ENCODE measurements at places on chromosomes 16 and 17.

- DNase-seq: no peak
These were observed 367.8 kb upstream of the SOX9 start for GRCh38 chr17:71753070-71753469.

- no peak for DNase-seq
These were observed 15.4 kb downstream of the FLYWCH1 start for GRCh38 chr16:2927010-2927646.

GRCh38 chr16:88965826-88966480 lies 11.1 kb downstream of the CBFA2T3 start:
- DNase-seq: no peak

- no peak for DNase-seq
These were observed 23.6 kb downstream of the CNTROB start for GRCh38 chr17:7955414-7956227.

DNA sequence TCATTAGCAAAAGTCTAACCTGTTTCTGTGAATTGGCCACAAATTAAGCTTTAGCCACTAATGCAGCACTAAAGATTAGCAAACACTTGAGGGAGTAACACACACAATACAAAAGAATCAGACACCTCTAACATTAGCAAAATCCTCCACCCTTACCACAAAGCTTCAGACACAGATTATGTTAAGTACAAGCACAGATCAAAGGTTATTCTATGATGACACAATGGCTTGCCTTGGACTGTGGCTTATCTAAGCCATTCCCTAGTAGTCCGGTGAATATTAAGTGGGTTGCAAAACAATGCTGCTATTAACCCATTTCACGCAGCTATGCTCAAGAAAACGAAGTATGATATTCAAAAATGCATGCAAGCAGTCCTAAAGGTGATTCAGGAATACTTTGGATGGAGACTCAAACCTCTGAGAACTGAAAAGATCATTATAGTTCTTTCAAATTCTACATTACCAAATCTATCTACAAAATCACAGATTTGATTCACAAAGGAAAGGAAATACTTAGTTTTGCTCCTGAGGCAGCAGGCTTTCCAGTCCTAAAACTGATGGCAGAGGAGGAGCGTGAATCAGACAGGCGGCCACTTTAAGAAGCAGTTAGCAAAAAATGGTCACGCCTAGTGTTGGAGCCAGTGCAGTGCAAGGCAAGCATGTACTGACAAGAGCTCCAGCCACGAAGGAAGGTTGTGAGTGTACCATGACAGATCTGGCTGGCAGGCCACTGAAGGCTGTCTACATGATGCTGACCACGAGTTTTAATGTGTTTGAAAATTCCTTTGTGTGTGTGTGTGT lies 67.2 kb downstream of the PARN start:
- no peak for DNase-seq

DNA sequence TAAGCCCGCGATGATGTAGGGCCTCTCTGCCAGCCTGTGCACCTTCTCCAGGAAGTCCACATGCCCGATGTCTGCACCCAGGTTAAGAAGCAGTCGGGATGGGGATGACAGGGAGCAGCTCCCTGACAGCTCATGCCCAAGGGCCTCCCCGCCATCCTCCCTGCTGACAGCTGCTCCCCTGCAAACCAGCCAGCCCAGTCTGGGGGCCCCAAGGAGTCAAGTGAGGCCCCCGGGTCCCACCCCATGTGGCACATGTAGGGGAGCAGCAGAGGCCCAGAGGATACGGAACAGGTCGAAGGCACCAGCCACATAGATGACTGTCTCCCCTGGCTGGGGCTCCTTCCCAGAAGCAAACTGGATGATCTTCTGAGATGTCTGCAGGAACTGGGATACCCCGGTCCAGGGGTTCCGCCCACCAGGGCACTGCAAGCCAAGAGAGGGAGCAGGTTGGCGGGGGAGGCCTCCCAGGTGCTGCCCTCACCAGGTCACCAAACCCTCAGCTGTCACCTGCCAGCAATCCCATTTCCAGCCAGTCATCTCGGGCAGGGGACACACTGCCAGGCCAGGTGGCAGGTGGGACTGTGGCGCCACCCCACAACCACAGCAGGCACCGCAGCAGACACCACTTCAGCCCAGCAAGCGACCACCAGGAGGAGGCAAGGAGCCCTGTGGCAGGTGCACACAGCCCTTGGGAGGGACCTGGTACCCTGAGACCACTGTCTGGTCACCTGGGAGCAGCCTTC lies 4.6 kb downstream of the PCYT2 start:
- DNase-seq: no peak

DNA sequence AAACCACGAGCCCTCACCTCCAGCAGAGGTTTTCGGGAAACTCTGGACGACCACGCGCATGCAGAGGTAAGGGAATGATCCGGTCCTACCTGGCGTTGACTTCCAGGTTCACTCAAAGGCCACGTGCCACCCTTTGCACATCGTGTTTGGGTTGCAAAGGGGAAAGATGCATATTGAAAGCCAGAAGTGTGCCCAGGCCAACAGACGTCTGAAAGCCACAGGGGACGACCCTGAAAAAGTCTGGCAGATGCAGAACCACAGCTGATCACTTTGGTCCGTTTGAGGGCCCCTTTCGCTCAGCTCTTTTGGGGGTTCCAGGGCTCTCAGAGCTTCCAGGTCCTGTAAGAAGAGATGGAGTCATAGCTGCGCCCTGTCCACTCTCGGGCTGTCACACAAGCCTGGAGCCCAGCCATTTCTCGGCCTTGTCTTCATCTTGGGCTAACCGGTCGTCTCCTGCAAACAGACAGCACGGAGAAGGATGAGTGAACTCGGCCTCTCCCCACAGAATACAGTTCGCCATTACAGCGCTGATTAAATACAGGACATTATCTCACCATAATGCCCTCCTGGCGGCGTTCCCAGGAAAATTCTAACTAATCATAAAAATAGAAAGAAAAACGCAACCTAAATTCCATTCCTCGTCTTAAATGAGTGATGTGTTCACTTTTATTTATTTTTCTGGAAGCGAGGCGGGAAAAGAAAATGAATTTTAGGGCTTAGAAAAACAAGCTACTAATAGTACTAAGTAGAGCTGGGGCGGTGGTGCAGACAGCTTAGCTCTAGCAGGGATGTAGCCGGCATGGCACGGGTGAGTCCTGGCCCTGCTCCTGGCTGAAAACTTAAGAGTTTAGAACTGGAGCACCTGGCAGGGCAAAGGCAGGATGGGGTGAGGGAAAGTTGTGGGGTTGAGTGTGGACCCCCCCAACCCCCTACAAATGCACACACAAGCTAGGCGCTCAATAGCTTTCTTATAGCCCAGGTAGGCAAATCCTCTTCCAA lies 45.5 kb upstream of the ZFHX3 start:
- DNase-seq: no peak

GRCh38 chr16:11666103-11667055 lies 1.9 kb upstream of the SNN start:
- no peak for DNase-seq

DNA sequence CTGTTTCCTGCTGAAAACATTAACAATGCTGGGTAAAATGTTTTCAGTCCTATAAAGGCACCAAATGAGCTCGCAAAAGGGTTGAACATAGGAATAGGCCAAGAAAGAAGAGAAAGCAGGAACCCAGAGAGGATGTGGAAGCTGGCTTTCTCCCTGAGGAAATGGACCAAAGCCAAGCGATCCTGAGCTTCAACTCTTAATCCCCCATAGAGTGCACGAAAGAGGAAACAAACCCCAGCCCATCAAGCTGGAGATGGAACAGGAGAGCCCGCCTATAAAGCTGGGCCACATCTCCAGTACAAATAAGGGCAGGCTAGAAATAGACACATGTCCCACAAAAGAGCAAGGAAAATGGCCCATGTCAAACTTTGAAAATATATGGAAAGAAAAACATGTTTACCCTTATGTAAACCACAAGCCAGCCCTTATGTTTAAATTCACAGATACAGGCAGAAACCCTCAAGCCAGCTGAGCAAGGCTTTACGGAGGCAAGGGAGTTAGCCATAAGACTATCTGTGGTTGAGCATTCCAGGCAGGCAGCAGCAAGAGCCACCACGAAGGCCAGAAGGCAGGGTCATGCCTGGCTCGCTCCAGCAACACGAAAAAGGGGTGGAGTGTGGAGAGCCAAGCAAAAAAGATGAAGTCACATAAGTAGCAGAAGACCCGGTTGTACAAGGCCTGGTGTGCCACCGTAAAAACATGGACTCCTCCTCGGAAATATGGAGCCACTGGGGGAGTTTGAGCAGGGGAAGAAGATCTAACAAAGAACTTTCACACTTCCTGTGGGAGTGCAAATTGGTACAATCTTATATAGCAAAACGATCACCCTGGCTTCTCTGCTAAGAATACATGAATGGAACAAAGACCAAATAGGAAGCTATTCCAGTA lies 27.8 kb downstream of the COPRS start:
- no peak for DNase-seq

DNA sequence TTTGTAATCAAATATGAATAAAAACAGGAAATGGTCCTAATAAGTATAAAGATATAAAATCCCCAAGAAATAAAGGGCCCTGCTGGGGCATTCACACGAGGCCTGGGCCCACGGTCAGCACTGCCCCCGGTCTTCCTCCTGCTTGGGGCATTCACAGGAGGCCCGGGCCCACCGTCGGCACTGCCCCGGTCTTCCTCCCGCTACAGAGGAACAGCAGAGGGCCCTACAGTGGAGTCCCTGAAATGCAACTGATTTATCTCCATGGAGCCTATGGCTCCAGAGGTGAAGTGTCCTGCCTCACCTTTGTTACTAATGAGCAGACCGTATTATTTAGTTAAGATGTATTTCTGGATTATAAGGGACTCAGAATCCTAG lies 46.5 kb downstream of the MAP1LC3B start:
- no peak for DNase-seq

- no peak for DNase-seq
These were observed 25.0 kb upstream of the SMIM36 start for GRCh38 chr17:55536205-55536604.

GRCh38 chr17:10292057-10292937 lies 80.5 kb downstream of the MYH13 start:
- DNase-seq: peak; percentile 46

DNA sequence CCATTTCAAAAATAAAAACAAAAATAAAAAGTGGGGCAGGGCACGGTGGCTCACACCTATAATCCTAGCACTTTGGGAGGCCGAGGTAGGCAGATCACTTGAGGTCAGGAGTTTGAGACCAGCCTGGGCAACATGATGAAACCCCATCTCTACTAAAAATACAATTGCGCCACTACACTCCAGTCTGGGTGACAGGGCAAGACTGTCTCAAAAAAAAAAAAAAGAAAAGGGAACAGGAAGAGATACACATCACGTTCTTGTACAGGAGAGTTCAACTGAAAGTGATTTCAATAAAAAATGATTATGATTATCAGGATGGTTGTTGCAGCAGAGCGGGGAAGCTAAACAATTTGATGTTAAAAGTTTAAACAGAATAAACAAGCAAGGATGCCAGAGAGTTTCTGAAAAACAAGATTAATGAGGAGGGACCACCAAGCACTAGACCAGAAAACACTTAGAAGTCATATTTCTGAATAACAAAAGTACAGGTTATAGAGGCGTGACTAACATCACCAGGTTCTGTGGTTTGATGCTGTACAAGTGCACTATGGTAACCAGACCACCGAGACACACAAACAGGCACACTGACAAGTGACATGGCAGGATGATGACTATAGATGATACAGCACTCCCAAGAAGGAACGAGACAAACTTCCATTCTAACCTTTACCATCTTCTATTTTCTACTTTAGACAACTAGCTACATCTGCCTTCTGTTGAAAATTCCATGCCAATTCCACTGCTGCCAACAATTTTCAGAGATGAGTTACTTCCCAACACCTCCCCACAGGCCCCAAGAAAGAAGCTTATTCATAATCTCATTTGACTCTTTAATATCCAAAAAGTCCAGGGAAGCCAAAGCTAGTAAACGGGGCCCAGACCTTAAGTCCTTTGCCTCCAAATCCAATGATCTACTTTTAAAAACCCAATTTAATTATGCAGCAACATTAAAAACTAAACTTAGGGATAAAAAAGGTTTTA lies 11.8 kb downstream of the DNAJA2 start:
- no peak for DNase-seq

- no peak for DNase-seq
These were observed 12.7 kb upstream of the CHD3 start for GRCh38 chr17:7875804-7876370.

GRCh38 chr17:3750926-3751325 lies 27.2 kb downstream of the HASPIN start:
- no peak for DNase-seq
